Cardiac ventricle fibroblast (primary cell): ENCODE measurements at places on chromosomes 5 and 9. TPM values are rescaled to one million over a fixed set of nuclear protein-coding genes. Genes with fewer than 3 reads are reported as not detected.

The ROPN1L gene
- total RNA-seq, result 0.54 TPM in 1 of 2 replicates, not detected in the other

The DBH gene
- not detected in 2 replicates for total RNA-seq

The SYNPO gene
- total RNA-seq, result 20.6 and 23.8 TPM in 2 replicates

The TRMT10B gene
- 2.9 and 5.3 TPM in 2 replicates for total RNA-seq

The ANKRD18A gene
- not detected in 2 replicates for total RNA-seq
